ENCODE measurements at places on chromosomes 1 and 21.
A peak's percentile ranks its signal among the peaks of the same experiment; 100 is the strongest.

DNA sequence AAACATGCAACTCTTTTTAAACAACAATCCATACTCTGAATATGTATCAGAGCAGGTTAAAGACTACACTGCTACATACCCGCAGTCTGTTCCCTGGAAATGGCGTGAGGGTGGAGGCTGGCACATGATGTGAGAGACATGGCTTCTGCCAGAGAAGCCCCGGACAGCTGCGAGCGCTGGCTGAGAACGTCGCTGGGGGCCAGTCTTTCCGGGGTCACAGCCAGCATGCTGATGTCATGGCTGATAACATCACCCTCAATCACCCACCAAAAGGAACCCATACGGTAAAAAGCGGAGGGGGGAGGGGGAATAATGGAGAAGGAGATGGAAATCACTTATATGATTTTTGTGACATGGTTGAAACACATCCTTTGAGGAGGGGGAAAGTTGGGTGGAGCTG is 29.1 kb downstream of the C1orf198 start:
- no peak for DNase-seq

DNA sequence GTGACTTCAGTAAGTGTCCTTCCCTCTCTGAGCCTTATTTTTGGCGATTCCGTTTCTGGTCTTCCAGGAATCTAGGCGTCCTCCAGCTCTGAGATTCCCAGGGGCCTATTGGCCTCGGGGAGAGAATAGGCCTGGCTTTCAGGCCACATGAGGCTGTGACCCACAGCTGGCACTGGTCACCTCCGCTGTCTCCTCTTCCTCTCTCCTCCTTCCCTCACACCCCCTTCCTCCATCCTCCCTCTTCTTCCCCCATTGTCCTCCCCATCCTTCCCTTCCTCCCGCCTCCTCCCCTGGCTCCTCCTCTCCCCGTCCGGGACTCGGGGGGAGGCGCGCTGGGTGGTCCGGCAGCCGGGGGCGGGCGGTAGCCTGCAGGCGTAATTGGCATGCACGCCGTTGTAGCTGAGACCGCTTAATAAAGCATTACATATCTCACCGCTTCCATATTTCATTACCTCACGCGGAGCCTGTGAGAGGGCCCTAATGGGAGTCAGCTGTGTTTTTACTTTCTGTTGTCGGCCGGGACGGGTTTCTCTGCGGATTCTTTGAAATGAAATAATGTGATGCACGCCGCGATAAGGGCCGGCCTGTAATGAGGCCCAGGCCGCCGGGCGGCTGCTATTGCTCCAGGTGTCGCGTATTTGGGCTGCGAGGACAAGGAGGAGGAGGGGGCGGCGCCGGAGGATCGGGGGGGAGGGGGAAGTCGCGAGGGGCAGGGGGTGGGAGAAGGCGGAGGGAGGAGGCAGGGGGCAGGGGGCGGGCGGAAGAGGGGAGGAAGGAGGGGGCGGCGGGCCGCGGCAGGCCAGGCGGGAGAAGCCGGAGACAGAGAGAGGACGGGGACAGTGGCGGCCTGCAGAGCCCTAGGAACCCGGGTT is 95.3 kb downstream of the FOXD2 start:
- no peak for DNase-seq

- no peak for DNase-seq
These were observed 34.6 kb upstream of the WNT4 start for GRCh38 chr1:22177354-22178003.

- no peak for DNase-seq
These were observed 15.3 kb downstream of the SLC35F3 start for GRCh38 chr1:233919786-233920185.

DNA sequence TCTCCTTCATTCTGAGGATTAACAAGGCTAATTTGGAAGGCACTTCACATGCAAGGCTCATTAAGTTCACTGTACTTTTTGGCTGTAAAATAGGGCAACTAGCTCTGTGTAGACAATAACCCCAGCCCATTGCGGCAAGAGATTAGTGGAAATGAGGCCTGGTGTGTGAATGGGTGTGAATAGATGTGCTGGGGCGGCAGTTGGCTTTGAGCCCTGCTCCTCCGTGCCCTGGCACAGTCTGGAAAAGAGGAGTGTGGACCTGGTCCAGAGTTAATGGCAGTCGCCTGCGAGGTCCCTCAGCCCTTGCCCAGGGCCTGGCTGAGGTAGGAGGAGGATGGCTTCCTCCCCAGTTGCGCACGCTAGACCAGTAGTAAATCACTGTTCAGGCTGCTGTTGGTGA is 4.8 kb downstream of the KISS1 start:
- DNase-seq, result no peak

DNA sequence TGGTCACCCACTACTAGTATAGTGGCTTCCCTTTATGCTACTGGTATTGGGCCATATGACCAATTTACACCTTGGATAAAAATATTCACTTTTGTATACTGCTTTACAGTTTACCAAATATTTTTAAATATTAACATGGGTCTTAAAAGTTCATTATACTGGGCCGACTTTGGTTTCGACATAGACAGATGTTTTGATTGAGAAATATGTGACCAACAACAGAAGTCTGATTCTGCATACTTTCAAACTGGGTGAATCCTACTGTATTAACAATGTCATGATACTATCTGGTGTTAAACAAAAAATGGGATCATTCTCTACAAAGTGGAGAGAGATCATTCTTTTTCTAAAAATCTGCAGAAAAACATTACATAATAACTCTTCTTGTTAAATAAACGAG is 134.8 kb downstream of the AKT3 start:
- no peak for DNase-seq

- no peak for DNase-seq
These were observed at the start of gene CNKSR1 for GRCh38 chr1:26177182-26177684. Gene CNKSR1 (plus strand): TSS chr1:26177491. CDS start chr1:26177548, 57 bp downstream.

DNA sequence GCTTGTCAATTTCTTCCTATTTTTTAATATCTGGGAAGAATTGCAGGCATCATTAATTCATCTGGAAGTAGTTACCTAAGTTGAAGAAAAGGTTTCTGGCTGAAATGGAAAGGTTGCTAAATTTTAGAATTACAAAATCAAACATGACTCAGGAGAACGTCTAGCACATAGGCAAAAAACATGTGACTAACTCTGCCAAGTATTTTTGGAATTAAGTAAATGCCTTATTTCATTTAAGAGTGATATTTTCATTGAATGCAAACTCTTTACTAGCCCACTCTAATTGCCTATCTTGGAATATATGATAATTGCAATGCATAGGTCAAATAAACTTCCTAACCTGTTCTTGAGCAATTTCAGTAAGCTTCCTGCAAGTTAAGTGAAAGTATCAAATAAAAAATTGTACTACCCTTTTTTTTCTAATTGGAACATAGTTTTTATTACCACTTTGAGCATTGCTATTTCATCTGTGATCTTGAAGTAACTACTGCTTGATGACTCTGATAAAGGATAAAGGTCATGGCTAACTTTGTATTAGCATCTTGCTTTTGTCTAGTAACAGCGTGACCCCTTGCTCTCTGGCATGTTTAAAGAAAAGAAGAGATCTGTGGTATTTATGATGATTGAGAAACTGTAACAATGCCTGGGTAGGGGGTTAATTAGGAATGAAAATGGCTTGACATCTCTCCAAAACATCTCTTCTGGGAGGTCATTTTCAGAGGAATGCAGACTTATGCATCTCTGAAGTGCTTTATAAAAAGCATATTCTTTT is 208.3 kb upstream of the NCAM2 start:
- no peak for DNase-seq

DNA sequence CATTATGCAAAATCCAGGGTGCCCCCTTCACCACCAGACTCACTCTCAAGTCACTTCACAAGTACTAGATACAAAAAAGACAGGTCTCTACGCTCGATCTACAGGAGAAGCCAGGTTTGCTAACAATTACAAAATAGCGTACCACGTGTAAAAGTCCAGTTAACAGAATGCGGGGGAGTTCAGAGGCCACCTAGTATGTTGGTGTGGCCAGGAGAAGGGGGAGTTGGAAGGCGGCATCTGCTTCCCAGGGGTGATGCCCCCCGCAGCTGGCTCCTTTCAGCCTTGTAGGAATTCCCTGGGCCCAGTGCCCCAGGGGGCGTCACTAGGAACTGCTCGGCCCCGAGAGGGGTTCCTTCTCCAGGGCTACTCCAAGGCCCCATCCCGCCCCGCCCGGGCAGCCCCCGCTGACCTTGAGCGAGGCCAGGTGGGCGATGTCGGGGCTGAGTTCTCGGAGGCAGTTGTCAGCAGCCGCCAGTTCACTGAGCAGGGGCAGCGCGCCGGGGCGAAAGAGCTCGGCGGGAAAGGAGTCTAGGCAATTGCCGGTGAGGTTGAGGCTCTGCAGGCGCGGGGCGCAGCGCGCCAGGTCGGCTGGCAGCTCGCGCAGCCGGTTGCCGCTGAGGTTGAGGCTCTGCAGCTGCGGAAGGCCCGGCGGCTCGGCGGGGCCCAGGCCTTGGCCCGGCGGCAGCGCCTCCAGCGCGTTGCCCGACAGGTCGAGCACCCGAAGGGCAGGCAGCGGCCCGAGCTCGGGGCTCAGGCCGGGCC is 664 bp downstream of the LRRC47 start:
- no peak for DNase-seq

GRCh38 chr1:221106616-221107015 is 227.4 kb downstream of the HLX start:
- no peak for DNase-seq

- peak; percentile 72 for DNase-seq
These were observed 15.1 kb downstream of the THBS3 start for GRCh38 chr1:155192346-155193274.

DNA sequence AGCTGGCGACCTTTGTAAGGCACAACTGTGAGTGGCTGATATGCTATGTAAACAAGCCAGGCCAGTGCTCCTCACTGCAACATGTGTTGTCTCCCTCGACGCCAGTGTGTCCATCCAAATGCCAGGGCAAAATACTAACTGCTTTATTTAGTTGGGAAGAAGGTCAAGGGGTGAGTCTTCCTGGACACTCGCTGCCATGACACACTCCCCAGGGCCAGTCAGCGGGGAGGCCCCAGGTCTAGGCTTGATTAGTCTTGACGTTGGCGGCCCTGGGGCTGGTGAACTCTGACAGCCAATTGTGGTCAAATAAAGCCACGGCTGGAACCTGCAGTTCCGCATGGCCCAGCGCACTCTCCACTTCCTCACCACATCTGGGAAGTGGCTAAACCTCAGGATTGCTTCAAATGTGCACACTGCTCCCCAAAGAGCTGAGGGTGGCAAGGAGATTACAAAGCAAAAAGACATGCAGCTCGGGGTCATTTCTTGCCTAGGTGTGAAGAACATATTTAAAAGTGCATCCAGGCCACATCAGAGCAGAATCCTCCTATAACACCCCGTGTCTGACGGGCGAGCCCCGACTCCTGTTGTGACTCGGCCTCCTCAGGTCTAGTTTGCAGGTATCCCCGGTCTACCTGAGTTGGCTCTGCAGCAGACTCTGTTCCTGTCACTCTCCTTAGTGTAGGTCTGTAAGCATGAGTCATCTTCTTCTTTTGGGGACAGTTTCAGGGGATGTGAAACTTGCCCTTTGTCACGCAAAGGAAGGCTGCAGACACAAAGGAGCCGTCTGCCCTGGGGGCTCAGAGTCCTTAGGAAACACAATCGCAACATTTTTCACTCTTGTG is 183.5 kb downstream of the RUNX1 start:
- no peak for DNase-seq

- DNase-seq, result no peak
These were observed 69.5 kb upstream of the SSX2IP start for GRCh38 chr1:84759756-84760155.

DNA sequence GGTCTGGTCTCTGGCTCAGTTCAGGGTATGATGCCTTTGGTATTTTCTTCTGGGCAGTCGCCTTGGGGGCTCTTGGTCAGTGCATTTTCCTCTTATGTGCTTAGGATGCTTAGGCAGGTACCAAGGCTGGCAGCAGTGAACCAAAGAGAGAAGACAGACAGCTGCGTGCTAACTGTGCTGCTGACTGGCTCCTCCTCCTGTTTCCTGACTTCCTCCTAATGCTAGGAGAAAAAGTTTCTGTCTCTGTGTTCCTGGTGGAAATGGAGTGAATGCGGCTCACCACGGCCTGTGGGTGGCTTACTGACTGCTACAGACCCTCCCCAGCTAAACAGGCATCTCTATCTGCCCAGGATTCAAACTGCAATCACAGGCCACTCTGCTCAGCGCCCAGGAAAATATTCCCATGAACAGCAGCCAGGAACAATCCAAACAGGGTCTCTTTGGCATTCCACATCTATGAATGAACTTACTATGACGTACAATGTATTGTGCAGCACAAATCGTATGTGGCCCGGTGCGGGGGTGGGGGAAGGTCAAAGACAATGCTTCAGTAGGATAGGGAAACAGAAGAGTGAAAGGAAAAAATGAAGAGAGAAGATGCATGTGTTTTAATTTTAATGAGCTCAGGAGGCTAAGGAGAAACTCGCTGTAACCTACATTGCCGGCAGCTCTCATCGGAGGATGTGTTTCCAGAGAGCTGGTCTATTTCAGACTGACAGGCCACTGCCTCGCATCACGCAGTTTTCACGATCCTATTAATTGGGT is 2.8 kb downstream of the ABCG1 start:
- no peak for DNase-seq

- DNase-seq, result no peak
These were observed 15.3 kb downstream of the NAV1 start for GRCh38 chr1:201554190-201554600.

DNA sequence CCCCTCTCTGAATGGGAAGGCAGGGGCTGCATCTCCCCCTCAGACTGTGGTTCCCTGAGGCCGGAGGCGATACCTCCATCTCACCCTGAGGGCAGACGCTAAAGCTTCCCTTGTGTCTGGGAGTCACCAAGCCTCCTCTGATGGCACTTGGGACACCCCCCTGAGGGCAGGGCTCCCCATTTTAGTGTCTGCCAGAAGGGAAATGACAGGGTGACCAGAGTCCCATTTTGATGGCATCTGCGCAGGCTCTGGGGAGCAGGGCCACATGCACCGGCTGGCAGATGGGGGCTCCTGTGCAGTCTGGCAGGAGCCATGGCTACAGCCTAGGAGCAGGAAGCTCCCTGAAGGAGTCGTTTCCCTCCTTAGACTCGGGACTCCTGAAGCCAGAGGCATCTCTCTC is 1.7 kb downstream of the S100A2 start:
- no peak for DNase-seq
